CD4-positive, alpha-beta T cell treated with Interleukin-21 for 1 hour (primary cell): ENCODE measurements at places on chromosomes 7 and 10.

GRCh38 chr10:16943295-16944285 is 126.4 kb upstream of the RSU1 start:
- no peak for DNase-seq

DNA sequence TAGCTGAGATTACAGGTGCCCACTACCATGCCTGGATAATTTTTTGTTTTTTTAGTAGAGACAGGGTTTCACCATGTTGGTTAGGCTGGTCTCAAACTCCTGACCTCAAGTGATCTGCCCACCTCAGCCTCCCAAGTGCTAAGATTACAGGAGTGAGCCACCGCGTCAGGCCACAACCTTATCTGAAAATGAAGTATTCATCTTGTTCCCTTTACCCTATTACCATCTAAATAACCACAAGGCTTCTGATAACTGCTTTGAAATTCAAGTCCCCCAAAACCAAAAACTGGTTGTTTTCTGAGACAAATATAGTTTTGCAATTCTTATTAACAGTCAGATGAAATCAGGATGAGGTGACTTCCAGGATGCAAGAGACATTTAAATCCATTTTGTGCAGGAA is 2.4 kb downstream of the TCTN3 start:
- no peak for DNase-seq

DNA sequence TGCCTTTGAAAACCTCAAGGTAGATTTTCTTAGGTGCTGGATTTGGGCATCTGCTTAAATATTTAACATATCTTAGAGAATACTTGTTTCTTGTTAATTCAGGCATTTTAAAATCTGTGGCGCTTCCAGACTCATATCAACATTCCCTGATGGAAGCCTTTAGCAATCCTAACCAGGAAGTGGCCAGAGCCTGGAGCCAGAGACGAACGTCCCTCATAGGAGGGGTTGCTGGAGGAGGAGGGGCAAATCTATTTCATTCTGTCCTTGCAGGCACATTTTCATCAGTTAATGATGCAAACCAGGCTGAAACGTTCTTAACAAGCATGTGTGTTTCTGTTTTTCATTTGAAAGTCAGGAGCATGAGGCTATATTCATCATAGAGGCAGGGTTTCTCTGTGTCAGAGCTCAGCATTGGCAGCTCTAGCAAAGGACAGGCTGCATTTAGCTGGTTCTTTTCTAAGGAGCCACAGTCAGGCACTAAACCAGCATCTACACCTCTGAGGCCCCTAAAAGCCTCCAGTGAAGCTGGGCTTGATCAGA is 17.8 kb upstream of the IFIT2 start:
- no peak for DNase-seq

- DNase-seq, result no peak
These were observed 412.0 kb downstream of the CNTNAP2 start for GRCh38 chr7:146528581-146528980.

GRCh38 chr10:70658582-70659136 is 13.6 kb upstream of the ADAMTS14 start:
- DNase-seq, result no peak

- DNase-seq, result peak; percentile 44
These were observed 162.2 kb downstream of the SH3PXD2A start for GRCh38 chr10:103692952-103693811.

DNA sequence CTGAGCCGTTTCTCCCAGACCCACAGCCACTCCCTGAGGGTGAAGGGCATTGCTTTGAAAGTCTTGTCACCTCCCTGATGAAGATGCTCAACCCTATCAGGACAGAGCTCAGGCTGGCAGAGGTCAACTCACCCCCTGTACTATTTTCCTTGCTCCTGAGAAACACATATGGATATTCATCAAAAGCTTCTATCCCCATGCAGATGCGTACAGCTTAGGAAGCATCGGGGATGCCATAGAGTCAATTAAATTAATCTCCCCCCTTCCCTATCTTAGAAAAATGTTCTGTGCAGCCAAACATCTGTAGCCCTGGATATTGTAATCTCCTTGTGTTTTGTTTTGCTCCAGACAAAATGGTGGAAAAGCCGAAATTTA is 67.2 kb downstream of the EMX2 start:
- DNase-seq, result no peak

- no peak for DNase-seq
These were observed 4.6 kb upstream of the TBC1D12 start for GRCh38 chr10:94397549-94398370.

DNA sequence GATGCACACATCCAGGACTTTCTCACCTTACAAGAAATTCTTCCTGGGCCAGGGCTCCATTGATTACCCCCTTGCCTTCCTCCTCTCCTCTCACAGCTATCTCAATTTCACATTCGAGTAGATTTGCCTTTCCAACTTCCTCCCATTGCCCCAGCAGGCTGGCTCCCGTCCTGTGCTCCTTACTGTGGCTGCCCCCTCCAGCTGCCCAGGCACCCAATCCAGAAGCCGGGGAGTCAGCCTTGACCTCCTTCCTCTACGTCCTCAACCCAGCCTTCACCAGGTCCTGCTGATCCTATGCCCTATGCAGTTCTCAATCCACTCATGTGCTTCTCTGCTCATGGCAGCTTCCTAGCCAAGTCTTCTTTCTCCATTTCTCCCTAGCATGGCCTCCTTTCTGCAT is 85.7 kb upstream of the GPR26 start:
- DNase-seq, result no peak

DNA sequence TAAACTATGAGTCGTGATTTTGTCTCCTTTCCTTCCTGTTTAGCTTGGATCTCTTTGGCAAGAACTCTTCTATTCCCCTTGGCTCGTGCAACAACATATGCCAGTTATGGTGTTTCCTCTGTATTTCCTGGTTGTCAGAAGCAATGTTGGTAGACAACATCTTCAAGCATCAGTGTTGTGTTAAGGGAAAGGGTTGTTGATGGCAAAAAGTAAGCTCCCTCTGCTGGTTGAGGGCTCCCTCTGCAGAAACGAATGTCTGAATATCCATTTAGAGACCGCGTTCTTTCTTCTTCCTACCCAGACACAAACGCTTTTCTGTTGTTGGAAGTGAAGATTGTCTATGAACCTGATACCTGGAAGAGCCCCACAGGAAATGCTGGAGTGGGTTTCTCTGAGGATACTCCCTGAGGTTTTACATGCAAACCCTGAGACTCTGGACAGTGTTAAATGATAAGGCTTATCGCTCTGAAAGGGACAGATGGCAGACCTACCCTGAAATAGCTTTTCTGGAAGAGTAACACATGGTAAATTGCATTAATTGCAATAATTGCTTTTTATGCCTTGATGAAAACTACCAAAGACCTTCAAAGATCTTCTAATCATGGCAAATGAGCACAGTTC is 23.5 kb upstream of the C1QL3 start:
- DNase-seq, result peak; percentile 24

DNA sequence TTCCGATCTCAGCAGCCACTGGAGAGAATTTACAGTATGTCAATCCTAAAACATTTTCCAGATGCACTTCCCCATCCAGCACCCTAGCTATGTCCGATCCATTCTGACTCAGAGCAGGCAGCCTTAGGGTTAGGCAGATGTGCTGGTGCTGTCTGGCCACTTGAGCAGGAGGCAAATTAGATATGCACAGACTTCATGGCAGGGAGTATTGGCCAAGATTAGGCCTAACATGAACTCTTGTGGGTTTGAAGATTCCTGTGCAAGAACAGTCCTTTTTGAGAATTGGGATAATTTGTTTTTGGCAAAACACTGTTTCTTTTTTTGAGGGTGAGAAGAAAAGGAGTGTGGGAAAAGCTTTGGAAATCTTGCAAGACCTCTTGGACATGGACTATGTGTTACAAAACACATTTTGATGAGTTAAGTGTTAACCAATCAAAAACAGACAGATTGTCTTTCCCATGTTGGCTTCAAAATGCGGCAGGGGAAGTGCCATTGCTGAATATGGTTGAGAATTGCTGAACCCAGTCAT is 218.6 kb upstream of the INHBA start:
- DNase-seq, result no peak

- DNase-seq, result no peak
These were observed 36.7 kb upstream of the HDAC9 start for GRCh38 chr7:18458830-18459229.

GRCh38 chr7:152636441-152636840 is 39.5 kb downstream of the XRCC2 start:
- DNase-seq, result no peak

DNA sequence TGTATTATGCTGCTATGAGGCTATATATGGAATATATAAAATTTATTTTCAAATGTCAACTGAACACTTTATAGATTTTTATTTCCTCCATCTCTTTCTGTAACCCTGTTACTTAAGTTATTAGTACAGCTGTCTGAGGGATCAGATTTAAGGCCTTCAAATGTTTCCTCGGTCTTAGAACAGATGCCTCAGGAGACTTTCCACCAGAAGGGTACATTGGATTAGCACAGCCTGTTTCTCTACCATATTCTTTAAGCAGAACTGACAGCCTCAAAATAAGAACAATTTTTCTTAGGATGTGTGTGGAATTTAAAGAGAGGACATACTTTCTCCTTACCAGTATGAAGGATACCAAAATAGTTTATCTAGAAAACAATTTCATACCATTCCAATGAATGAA is 53.0 kb upstream of the HGF start:
- no peak for DNase-seq

DNA sequence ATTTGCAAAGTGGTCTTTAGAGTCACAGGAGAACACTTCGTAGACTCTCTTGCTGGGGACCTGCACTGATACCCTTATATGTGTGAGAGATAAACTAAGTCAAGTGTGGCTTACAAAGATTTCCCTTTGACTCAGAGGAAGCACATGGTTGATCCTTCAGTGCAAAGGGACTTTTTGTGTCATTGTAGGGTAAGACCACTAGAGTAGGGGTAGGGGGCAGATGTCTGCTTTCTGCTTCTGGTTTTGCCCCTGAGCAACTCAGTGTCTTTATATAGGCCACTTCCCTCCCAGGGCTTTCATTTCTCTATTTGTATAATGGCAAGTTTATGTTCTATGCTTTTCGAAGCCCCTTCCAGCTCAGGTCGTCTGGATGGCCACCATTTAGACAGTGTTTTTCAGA is 281.7 kb downstream of the SORCS3 start:
- no peak for DNase-seq

DNA sequence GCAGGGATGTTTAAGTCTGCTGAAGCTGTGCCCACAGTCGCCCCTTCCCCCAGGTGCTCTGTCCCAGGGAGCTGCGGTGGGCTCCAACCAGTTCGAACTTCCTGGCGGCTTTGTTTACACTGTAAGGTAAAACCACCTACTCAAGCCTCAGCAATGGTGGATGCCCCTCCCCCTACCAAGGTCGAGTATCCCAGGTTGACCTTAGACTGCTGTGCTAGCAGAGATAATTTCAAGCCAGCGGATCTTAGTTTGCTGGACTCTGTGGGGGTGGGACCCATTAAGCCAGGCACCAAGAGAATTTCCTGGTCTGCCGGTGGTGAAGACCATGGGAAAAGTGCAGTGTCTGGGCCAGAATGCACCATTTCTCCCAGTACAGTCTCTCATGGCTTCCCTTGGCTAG is 56.0 kb downstream of the CCDC7 start:
- DNase-seq, result no peak

DNA sequence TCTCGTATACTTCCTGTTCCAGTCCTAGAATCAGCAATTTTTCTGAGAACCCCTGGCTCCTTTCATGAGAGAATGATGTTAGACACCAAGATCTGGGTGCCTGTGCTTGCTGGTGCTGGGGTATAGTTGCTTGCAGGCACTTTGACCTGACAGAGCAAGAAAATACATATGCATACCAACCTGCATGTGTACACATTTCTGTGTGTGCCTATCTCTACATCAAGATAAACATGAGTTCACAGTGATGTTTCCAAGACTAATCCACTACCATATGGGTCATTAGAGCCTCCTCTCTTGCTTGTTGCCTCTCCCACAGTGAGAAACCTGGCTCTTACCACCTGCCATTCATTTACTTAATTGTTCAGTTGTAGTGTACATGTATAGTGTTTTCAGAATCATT is 229.1 kb upstream of the IGFBP3 start:
- DNase-seq, result no peak

DNA sequence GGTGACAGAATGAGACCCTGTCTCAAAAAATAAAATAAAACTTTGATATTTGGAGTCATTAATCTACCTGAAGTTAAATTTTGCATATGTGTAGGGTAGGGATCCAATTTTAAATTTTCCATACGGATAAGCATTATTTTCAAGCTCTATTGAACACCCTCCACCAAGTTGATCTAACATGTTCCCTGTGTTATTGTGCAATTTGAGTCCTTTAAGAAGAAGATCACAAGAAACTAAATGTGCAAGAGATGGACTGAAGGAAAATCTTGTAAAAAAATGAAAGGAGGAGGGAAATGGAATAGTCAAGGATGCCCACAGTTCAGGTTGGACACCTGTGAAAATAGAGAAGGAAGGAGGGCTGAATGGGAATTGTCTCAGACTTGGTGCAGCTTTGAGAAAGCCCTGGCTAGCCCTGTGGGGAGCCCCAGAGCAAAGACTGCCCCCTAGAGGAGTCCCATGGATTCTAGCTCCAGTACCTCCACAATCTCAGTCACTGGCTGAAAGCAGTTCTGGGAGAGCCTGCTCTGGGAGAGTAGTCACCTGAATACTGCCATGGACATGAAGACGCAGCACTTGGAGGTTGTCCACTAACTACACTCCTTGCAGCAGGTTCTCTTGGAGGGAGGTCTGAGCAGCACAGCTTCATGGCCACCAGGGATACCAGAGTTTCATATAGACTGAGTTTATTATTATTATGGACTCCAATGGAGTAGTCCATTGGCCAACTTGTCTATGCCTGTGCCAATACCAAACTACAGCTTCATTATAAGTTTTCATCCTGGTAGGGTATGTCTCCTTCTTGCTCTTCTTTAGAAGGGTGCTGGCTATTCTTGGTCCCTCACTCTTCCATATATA is 5.7 kb upstream of the TIAL1 start:
- peak; percentile 43 for DNase-seq

DNA sequence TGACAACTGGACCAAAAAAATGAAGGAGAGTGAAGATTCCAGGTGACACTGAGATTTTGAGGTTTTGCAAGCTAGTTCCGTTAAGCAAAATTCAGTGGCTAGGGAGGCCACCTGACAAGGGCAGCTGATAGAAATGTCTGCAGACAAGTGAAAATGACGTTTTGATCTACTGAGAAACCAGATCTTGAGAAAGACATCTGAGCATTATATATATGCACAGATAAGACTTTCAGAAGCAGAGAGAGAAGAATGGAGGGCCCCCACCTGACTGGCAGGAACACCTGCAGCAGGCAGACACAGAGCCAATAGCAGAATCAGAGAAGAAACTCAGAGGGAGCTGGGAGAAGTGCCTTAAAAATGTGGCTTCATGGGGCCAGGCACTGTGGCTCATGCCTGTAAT is 76.1 kb upstream of the LRGUK start:
- no peak for DNase-seq

DNA sequence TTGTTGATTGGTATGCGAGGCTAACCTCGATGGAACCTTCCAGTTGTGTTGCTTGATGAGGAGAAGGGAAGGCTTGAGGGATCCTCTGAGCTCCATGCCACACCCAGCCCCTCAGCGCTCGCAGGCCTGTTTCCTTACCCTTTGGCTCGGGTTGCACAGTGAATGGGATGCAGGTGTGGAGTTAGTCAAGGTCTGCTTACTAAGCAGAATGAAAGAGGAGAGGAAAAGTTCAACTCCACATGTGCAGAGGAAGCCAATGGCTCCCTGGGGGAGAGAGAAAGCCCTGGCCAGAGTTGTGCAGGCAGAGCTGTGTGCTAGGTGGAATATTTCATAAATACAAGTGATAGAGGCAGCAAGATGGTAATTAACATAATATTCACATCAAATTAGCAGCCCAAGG is 85.5 kb downstream of the JCAD start:
- no peak for DNase-seq

- no peak for DNase-seq
These were observed 189.4 kb downstream of the HDAC9 start for GRCh38 chr7:18684916-18685315.

- no peak for DNase-seq
These were observed 23.2 kb downstream of the BET1 start for GRCh38 chr7:93980744-93981479.

- no peak for DNase-seq
These were observed 13.6 kb downstream of the GNG11 start for GRCh38 chr7:93935102-93935501.
